ENCODE measurements at places on chromosomes 11 and 22.

- DNase-seq = no peak
These were observed 11.7 kb upstream of the LTO1 start for GRCh38 chr11:69686856-69687255.

GRCh38 chr22:37374571-37374970 lies 52.7 kb downstream of the ELFN2 start:
- no peak for DNase-seq

DNA sequence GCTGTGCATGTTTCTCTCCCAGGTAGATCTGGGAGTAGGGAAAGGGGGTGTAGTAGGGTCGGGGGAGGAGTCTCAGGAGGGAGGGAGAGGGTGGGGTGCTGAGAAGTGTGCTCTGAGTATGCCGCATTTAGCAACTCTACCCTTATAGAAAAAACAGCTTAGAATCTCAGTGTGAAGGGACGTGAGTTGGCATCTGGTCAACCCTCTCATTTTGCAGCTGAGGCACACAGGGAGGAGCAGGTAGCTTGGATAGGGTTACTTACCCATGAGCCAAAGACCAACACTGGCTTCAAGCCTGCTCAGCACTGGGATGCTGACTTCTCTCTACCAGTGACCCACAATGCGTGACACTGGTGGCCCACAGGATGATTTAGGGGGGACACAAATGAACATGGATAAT lies 95.9 kb downstream of the FBXO7 start:
- DNase-seq = no peak

DNA sequence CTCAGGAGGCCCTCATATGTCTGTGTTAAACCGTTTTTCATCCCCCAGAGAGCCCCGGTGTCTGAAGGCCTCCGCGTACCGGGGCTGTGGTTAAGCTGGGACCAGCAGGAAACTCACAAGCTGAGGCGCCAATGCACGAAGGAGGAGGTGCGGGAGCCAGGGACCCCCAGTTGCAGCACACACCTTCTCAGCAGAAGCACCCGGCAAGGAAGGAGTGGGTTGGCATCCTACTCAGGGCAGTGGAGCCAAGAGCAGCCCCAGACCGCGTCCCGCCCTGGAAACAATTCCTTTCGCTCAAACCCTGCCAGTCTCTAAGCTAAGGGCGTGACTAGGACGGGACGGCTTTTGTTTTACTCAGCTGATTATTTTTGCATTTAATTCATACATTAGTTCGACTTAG lies 726.9 kb downstream of the BRD1 start:
- DNase-seq = no peak

GRCh38 chr11:30433831-30434230 lies 110.9 kb downstream of the ARL14EP start:
- no peak for DNase-seq

DNA sequence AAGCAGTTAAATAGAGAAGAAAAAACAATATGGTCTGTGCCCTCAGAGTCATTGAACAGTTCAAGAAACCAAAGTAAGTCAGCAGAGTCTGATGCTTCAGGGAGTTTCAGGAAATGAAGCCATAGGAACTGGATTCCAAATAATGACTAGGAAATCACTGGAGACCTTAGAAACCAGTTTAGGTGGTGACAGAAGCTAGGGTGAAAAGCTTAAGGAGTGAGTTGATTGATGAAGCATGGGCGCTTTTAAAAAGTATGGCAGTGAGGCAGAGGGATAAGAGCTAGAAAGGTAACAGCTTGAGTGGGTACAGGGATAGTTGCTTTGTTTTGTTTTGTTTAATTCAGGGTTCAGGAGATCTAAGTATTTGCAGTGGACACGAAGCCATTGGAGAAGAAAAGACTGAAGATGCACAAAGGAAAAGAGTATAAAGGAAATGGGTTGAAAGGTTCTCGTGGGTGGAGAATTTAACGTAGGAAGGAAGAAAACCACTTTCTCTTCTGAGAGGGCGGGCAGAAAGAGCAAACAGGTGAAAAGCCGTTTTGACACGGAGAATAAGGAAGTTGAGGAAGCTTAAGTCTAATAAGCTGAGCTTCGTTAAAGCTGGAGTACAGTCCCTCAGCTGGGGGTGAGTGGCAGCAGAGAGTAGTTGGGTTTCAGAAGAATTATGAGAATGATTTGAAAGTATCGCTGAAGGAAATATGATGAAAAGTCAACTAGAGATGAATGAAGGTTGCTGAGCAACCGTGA lies 14.8 kb downstream of the SGSM3 start:
- DNase-seq = no peak

Measured in RKO (cell line).